Activated CD4-positive, alpha-beta T cell treated with anti-CD3 and anti-CD28 coated beads, Interleukin-2, amount 50 U/mL, for 24 hours (primary cell): ENCODE measurements at places on chromosomes 4 and X.

DNA sequence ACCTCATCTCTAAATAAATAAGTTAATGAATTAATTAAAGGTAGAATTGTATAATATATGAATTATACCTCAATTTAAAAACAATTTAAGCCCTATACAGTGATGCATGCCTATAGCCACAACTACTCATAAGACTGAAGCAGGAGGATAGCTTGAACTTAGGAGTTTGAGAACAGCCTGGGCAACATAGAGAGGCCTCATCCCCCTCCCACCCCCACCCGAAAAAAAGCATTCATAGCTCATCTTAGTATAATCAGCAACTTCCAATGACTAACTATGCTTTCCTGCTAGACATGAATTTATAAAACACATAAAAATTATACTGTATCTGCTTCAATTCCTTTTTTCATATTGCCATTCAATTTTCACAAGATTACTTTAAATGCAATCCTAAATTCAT is 1.6 kb downstream of the LRBA start:
- no peak for DNase-seq

GRCh38 chrX:378443-378842 is 8.3 kb downstream of the PPP2R3B start:
- DNase-seq: no peak

DNA sequence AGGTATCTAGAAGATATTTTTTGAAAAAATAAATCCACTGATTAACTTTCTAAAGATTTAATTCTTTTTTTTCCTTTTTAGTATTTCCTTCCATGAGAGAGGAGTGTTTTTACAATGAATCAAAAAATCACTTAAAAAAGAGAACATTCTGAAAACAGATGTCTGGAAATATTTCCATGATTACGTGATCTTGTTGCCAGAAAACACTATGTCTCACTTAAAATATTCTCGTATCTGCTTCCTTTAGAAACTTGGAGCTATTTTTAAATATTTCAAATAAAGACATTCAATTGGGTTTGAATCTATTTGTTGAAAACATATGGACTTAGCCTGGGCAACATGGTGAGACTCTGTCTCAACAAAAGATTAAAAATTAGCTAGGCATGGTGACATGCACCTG is 232.8 kb upstream of the RASGEF1B start:
- no peak for DNase-seq

- no peak for DNase-seq
Measured at GRCh38 chr4:157363360-157363759, 142.8 kb downstream of the GRIA2 start.

DNA sequence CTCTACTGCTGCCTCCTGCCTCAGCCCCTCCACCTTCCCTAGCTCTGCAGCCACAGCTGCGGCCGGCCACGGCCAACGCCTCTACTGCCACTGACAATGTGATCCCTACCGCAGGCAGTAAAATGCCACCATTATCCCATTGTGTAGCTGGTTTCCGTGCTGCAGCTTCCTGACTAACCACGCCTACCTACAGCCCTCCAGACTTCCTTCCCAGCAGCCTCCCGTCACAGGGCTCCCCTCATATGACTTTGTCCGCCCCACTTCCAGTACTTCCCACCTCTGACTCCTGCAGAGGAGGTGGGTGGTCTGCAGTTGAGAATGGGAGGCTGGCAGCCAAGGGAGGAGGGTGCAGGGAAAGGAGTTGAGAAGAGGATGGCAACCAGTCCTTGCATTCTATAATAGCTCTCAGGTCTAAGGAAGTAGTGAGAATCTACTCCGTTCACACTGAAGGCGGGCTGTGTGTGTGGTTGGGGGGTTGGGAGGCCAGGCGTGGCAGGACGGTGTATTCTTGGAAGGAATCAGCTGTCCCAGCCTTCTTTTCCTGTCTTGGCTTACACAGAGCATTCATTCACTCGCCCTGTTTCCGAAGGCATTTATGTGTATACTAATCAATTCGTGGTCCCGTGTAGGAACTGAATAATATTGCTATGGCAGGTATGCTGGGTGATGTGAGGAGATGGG is 33.1 kb upstream of the USP51 start:
- no peak for DNase-seq

GRCh38 chrX:9566150-9566621 is 101.3 kb downstream of the TBL1X start:
- DNase-seq: no peak

DNA sequence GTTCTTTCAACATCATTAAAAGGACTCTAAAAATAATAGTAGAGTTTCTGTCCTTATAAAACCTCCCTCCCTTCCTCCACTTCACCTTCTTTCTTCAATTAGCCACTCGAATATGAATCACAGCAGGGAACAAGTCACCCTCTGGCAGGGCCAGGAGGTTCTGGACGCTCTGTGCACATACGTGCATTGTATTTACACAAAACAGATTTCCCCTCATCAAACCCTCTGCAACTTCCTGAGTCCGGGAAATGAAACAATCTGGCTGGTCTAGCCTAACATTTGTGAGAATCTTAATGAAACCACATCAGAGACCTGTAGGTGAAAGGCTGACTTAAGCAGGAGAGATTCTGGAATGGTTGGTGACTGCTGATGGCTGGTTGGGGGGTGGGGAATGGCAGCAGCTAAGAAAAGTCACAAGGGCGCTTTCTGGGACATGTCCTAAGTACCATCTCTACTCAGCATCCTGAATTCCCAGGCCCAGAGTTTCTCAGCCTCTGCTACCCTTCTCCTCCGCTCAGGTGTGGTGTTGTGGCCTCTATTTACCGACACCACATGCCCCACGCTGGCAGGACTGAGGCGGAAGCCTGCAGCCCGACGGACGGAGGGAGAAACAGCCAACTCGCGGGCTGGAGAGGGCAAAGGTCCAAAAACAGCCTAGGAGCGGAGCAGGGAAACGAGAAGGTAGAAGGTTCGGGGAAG is 1.0 kb downstream of the ZDHHC9 start:
- DNase-seq: no peak

DNA sequence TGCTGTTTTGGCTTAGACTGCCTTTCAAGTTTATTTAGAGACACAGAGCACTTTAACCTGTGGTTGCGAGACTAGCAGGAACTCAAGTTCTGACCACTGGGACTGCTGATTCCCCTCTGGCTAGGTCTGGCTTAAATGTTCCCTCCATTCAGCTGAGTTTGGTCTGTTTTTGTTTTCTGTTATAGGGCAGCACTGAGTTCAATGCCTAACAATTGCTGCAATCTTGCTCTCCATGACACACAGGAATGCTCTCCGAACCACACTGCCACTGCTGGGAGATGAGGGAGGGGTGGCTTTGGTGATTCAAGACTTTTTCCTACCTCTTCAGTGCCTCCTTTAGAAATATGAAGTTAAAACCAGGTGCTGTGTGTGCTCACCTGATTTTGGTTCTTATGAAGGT is 106.3 kb upstream of the EOLA2 start:
- no peak for DNase-seq

GRCh38 chrX:154142386-154142785 is 1.7 kb upstream of the OPN1LW start:
- no peak for DNase-seq

DNA sequence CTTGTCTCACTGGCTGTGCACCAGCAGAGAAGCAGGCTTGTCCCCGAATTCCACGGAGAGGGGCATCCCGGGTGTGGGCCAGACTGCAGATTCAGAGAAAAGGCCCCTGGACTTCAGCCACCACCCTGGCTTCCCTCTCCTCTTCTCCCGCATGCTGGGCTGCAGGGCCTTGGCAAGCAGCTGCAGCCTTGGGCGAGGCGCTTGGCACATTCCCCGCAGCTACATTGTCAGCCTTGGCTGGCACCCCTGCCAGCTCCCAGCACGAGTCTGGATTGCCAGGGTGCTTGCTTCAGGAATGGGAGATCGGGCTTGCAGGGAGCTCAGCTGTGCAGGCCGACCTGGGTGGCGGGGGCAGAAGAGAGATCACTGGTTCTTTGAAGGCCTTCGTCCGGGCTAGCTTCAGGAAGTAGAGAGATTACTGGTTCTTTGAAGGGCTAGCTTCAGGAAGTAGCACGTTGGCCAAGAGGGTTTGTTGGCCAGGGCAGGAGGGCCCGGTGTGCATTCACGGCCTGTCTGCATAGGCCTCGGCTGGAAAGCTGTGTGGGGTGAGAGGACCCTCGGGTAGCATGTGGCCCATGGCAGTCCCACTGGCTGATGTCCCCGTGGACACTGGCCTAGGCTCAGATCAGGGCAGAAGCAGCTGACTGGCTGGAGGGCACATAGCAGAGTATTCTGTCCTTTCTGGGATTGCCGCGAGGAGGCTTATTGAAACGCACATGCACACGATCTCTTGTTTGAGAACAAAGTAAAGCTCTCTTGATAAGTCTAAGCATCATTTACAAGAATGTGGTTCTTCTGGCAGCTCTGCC is 2.7 kb downstream of the ABCD1 start:
- DNase-seq: no peak

DNA sequence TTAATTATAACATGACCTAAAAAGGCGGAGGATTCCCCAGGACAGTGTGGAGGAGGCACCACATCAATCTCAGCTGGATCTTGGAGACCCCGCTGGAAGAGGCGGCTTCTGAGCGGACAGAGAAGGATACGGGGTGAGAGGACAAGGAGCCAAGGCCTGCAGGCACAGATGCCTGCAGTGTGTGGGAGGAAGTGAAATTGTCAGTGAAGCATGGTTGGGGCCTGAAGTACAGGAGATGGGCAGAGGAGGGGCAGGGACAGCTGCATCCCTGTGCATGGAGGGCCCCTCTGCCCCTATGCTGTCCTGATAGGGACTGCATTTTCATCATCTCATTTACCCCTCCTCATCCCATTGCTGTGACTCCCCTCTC is 1.7 kb upstream of the SLC2A9 start:
- DNase-seq: no peak

GRCh38 chrX:2664502-2664901 is 26.6 kb upstream of the CD99 start:
- DNase-seq: no peak

DNA sequence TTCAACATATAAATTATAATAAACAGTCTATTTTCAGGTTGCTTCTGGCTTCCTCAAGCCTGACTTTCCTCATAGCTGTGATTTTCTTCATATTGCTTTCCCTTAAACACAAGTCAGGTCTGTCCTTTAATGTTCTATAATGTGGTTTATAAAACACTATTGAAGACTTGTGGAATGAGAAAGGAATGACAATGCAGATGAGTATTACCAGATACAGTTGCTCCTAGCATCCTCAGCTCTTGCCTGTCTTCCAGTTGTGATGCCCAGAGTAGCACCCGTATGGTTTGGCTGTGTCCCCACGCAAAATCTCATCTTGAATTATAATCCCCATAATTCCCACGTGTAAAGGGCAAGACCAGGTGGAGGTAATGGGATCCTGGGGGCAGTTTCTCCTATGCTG is 265.7 kb upstream of the BOD1L1 start:
- DNase-seq: no peak

GRCh38 chrX:104668550-104668949 is 102.6 kb downstream of the IL1RAPL2 start:
- no peak for DNase-seq

DNA sequence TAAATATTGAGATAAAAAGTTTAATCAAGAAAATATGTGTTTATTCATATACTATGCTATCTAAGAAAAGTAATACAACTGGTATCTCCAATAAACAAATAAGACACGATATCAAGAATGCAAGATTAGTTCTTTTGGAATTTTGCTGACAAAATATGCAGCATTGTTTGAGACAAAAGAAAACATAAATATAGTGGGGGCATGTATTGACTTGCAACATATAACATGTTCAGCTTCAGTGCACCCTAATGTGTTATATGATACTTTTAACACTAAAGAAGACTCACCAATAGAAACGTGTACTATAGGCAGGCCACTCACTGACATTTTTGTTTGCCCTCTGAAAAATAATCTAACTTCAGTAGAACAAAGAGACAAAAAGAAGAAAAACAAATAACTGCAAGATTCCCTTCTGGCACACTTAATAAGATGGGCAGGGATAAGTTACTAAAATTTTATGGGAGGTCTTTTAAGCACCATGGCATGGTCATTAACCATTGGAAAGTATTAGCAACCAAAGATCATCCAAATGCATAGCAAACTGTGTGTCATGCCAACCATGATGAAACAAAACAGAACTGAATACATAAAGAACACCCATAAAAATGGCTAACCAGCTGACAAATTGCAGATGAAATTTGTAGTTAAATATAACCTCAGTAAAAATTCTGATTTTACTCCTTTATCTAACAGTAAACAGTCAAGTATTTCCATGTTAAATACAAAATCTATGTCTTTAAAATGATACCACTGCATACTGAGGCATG is 447.9 kb upstream of the FAM241A start:
- DNase-seq: no peak

- DNase-seq: no peak
Measured at GRCh38 chr4:1534876-1535526, 128.8 kb upstream of the NKX1-1 start.

DNA sequence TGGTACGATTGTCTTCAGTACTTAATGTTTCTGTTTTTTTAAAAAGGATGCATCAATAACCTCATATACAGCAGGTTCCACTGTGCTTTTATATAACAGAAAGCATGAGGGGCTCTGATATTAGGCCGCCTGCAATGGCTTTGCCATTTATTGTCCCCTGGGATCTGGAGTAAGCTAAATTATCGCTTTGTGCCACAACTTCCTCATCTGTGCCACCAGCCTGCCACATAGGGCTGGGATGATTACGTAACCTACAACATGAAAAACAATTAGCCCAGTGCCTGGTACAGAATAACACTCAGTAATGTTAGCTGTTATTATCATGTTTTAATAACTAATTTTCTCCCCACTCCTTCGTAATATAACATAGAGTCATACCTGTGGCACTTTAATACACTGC is 65.5 kb upstream of the TRIM2 start:
- DNase-seq: no peak

GRCh38 chr4:88993246-88993645 is 63.7 kb downstream of the FAM13A start:
- no peak for DNase-seq

DNA sequence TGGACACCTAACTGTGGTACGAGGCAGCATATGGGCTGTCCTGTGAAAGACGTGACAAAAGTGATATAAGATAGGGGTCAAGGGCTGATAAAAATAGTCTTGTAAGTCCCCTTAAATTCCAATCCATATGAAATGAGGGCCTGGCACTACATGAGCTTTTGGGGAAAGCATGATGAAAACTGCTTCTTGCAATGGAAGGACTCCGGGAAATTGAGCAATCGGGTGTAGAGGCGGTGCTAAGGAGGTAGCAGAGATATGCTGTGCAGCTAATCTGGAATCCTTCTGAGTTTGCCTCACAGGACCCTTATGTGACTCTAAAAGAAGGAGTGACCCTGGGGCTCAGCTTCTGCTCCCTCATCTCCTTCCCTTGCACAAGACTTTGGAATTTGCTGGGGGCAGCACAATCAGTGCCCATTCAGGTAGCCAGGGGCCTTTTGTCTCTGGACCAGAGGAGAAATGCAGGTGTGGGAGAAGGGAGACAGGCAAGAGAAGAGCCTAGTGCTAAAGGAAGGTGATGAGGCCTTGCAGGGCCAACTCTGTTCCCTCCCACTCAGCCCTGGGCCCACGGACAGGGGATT is 12.8 kb downstream of the CLDN2 start:
- no peak for DNase-seq

GRCh38 chr4:6250235-6250983 is 19.2 kb upstream of the WFS1 start:
- no peak for DNase-seq

GRCh38 chr4:161280929-161281328 is 882.9 kb downstream of the FSTL5 start:
- no peak for DNase-seq
